ENCODE measurements at places on chromosomes 3 and 15.

DNA sequence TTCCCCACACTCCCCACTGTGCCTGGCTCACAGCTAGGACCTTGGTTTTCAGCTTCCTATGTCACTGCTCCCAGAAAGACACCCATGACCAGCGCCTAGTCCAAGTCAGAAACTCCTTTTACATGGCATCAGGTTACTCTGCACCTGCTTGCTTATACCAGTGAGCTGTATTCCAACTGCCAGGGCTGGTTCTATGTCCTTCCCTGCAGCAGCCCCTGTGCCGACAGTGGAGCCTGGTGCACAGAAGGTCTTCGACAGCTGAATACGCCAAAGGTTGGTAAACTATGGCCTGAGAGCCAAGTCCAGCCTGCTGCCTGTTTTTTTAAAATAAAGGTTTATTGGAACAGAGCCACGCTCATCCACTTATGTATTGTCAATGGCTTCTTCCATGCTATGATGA is 102.5 kb downstream of the IQSEC1 start:
- no peak for DNase-seq

- DNase-seq: no peak
Observed at GRCh38 chr3:47404955-47405790, 24.4 kb downstream of the PTPN23 start.

DNA sequence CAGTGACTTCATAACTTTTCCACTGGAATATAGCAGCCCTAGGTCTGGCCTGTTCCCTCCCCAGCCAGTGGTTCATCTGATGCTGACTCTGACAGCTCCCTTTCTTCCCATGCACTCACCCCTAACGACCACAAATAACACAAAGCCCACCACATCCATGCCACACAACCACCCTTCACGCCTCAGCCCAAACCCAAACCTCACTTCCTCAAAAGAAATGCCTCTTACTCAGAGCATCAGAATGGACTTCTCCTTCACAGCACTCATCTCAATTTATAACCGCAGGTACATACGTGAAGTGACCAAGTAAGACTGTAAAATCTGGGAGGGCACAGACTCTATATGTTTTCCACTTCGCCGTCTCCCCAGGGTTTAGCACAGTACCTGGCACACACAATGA is 1.1 kb downstream of the RBSN start:
- DNase-seq: peak; percentile 52

DNA sequence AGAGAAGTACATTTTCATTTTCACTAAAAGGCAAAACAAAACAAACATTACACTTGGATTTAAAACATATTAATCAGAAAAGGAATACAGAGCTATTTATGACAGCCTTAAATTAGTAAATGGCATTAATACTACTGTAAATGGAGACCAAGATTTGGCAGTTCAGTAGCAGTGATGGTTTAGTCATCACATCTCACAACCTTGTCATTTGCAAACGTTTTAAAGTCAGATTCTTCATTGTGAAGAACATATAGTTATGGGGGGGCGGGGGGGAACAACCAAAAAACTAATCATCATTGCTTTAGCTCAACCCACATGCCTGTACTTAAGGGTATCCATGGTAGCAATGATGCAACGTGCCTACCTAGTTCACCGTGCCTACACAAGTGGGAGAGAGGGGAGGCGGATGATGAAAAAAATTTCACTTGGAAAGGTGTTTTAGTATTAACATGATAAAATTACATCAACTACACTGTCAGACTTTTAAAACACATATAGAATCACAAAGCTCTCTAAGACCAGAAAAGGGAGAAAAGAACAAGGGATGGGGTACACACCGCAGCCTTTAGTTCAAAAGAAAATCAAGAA is 40.1 kb downstream of the DLG1 start:
- DNase-seq: no peak

GRCh38 chr3:133805384-133805701 is 272 bp upstream of the SRPRB start:
- no peak for DNase-seq
